Activated T-cell treated with anti-CD3 and anti-CD28 coated beads for 1 hour (primary cell): ENCODE measurements at places on chromosomes 12 and 14.

DNA sequence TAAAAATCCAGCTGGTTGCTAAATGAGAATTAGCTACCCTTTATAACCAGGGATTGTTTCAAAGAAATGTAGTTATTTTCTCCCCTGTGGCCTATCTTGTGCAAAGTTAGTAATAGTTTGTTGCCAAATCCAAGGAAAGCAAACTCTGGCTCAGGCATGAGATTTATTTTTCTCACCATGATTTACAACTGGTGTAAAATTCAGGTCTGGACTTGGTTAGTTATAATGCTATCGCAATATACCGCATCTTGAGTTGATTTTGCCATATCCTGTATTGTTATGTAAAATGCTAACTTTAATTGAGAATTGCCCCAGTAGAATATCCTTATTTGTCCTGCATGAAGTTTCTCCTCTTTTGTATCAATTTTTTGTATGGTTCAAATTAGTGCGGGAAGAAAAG, 135.5 kb downstream of the CRADD start:
- DNase-seq, result no peak

DNA sequence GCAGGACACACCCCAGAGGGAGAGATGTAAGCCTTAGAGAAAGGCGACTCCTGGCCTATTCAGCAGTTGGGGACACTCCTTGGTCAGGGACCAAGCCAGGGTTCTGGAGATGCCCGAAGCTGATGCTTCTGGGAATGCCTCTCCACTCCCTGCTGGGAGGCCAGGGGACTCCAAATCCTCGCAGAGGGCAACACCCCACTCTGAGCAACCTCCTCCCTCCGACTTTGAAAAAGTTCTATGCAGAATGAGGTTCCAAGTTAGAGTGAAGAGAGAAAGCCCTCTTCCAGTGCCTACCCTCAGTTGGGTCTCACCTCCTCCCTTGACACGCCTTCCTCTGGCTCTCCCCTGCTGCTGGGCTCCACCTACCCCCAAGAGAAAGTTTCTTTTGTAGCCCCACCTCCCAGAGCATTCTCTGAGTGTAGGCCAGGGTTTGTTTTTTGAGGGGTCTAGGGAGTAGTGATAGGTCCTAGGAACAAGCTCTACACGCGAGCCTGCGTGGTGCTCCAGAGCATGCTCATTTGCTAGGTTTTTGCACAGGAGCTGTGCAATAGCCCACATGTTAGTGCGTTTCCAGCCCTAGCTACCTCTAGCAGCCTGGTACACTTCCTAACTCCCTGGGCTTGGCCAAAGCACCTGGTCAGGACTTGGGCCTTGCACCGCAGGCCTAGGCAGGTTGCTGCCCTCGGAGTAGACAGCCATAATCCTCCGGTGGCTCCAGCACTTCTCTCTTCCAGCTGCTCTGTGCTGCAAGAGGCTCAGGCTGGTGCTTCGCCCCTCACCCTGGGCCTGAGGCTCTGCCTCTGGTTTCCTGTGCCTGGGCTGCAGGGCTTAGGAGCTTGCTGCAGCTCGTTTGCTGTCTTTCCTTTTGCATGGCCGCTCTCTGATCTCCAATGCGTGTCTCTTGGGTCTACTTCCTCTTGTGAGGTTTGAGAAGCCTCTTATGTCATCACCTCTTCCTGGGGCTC, 590 bp upstream of the CEBPE start:
- peak; percentile 16 for DNase-seq

GRCh38 chr14:75096959-75097358, 27.5 kb downstream of the ZC2HC1C start:
- DNase-seq, result no peak

GRCh38 chr12:57176846-57177245, 29.4 kb upstream of the LRP1-AS start:
- DNase-seq, result no peak

GRCh38 chr12:121800694-121801594, 2.9 kb upstream of the SETD1B start:
- peak; percentile 61 for DNase-seq

DNA sequence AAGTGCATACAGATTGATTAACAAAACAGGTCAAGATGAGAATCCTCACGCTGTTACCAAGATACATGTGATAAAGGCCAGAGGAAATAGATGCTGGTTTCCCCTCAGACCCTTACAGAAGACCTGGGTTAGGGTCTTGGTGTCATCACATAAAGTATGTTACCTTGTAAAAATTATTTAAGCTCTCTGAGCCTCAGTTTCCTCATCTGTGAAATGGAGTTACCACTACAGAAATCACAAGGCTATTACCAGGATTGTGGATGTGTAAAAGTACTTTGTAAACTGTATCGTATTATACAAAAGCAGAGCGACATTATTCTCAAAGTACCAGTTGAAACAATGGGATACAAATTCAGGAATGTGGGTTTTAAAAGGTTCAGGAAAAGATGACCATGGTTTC, 14.0 kb downstream of the SAMD4A start:
- DNase-seq, result no peak

GRCh38 chr14:68622856-68623255, 170.0 kb downstream of the ZFP36L1 start:
- DNase-seq, result no peak

- DNase-seq, result no peak
These were observed 128.7 kb downstream of the CNTN1 start for GRCh38 chr12:40820794-40821484.

GRCh38 chr14:72745546-72745945, 148.4 kb downstream of the DPF3 start:
- DNase-seq, result no peak

DNA sequence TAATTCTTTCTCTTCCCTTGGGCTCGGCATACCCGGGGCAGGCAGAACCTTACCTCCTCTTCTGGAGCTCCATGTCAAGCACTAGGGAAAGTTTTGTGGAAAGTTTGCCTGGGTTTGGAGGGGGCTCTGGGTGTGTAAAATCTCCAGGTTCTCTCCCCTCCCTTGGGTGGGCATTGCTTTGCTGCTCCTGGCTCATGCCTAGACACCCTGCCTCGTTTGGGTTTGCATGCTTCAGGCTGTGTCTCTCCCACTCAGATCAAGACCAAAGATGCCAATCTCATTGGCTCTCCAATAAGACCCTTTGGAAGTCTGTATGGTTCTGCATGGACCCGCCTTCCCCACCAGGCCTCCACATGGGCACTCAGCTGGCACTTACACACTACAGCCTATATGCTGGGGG, 6.2 kb upstream of the KRT2 start:
- no peak for DNase-seq

DNA sequence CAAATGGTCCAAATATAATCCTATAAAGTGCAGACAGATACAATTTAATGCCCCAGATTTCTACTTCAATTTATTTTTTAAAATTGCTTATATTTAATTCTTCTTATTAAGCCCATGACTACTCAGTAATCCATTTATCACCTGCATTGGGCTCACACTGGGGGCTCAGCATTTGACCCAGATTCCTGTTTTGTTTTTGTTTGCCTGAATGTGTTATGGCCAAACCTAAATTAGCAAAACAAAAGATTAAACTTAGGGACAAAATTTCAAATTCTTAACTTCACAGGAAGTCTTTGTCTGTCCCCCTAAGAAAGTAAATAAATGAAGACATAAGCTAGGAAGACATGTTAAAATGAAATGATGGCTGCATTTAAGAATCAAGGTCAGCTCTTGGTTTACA, 322.3 kb downstream of the RMST start:
- DNase-seq, result no peak

- no peak for DNase-seq
These were observed 8.3 kb upstream of the GNS start for GRCh38 chr12:64767495-64767894.

- no peak for DNase-seq
These were observed 61.4 kb downstream of the MYF5 start for GRCh38 chr12:80778005-80778541.

- no peak for DNase-seq
These were observed 449.9 kb downstream of the DPF3 start for GRCh38 chr14:72443991-72444441.

DNA sequence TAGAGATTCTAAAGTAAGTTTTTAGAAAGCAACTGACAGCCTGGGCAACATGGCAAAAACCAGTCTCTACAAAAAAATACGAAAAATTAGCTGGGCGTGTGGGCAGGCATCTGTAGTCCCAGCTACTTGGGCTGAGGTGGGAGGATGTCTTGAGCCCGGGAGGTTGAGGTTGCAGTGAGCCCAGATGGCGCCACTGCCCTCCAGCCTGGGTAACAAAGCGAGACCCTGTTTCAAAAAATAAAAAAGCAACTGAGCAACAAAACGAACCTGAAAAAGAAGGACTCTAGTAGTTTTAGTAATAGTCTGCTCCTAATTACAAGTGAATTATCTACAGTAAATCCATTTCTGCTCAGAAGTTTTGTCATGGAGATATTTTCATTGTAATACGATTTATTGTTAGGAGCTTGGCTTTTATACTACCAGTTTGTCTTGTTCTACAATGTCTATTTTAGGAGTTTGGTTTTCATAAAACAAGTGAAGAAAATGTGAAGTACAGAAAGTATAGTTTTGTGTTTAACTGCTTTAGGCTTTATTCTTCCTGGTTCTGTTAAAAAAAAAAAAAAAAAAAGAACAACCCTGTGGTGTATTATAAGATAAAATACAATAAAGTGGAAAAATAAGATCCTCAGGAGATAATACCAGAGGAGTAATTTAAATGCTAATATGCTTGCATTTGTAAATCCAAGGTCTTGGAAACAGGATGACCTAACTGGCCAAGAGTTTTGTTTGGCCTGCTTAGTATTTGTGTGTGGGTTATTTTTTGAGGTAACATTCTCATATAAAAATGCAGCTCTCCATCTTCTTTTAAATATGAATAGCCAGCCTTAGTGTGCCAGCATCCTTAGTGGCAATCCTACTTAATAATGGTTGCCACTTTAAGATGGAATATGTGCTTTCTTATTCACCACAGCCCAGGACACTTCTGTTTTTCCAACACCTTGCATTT, 2.8 kb downstream of the TMX1 start:
- DNase-seq, result no peak

DNA sequence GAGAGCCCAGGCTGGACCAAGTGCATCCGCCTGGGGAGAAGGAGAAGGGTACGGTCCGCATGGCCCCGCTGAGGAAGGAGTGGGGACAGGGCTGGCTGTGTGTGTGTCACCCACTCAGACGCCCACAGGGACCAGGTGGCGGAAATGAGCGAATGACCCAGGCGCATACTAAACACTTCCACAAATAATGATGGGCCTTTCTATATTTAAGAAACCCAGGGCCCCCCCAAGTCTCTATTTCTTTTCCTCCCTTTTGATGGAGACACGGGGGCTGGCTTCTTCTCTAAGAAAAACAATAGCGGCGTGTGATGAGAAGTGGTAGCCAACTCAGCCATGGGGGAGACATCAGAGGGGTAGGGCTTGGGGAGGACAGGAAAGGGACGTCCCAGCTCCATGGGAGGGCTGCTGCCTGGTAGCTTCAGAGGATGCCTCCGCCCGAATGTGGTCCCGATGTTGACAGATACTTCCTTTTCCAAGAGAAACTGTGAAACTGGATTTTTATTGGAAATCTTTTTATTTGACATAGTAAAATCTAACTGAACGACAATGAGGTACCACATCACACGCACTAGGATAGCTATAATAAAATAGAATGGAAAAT, 6.3 kb upstream of the MAP1LC3B2 start:
- no peak for DNase-seq

DNA sequence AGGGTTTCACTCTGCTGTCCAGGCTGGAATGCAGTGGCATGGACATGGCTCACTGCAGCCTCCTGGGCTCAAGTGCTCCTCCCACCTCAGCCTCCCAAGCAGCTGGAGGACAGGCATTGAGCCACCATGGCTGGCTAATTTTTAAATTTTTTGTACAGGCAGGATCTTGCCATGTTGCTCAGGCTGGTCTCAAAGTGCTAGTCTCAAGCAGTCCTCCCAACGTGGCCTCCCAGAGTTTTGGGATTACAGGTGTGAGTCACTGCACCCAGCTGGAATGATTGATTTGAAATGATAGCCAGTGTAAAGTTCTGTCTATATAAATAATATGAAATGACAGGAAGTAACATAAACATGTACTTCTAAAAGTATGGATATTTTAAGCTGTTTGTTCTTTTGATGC, 172.7 kb downstream of the FUT8 start:
- DNase-seq, result no peak

DNA sequence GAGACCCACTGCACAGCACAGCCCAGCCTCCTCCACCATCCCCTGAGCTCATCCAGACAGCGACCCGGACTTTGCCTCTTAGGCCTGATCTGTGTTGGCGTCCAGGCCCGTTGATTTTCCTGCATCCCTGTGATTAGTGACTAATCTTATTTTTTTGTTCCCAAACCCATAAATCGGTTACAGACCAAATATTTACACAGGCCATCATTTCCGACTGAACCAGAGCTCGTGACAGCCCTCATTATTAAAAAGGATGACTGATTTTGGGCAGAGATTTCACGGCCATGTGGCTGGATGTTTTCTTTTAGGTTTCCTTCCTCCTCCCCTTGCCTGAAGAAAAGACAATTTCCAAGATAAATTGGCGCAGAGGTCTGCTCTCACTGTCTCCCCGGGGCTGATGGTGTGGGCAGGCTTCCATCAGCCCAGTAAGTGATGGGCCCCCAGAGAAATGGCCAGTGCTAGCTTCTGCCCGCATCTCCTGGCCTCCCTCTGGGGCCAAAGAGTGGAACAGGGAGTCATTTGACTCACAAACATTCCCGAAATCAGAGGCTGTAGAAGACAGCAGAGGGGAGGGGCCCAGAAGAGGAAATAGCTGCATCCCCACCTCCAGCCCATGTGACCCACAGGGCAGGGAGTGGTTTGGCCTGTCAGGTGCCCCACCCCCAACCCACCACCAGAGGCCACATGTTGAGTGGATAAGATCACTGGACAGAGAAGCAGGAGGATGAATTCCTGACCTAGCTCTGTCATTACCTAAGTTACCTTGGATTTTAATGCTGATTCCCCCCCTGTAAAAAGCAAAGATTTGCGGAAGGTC, 283.5 kb downstream of the KSR2 start:
- DNase-seq, result no peak

- no peak for DNase-seq
These were observed 366.5 kb downstream of the LRFN5 start for GRCh38 chr14:41973178-41973577.

DNA sequence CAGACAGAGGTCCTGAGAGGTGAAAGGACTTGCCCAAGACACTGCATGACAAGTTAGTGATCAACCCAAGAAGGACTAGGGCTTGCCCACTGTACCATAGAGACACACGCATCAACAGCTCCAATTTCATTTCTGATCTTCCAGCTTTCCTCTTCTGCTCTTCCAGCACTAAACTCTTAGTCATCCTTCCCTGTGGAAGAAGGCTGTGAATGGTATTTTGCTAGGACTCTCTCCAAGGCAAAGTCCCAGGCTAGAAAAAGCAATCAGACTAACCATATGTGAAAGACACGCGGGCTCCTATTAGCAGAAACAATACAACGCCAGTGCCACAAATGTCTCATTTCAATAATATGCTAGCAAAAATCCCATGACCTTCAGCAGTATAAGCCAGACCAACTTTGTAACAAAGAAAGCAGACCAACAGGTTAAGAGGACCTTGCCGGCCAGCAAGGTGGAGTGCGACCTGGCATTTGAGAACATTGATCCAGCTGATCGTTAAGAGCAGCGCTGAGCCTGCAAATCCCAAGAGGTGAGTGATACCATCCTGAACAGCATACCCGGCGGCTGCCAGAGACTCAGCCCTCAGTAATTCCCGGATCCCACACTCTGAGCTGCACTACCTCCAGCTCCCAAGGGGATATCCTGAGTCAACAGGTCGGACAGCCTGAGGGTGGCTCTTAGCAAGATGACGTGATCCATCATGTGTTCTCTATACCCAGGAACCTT, 132.5 kb downstream of the FOXN3 start:
- no peak for DNase-seq
